ENCODE measurements at places on chromosomes 5 and 9. TPM values are rescaled to one million over a fixed set of nuclear protein-coding genes. Genes with fewer than 3 reads are reported as not detected.

Gene TUSC1
- 5.1 TPM for total RNA-seq

Gene HAVCR1
- total RNA-seq = 6.0 TPM

Gene C1QTNF3
- total RNA-seq = 2.1 TPM

Gene RABGAP1
- total RNA-seq = 55.7 TPM

Gene CCDC183
- 0.38 TPM for total RNA-seq

Gene IFNA2
- total RNA-seq = not detected

Gene ZDHHC11B
- 3.0 TPM for total RNA-seq

Gene ZNF454
- total RNA-seq = not detected

Gene SLC2A8
- 13.1 TPM for total RNA-seq

Gene F2RL1
- 122 TPM for total RNA-seq

Gene EIF4E1B
- not detected for total RNA-seq

Gene WNK2
- 85.7 TPM for total RNA-seq

Gene PCDHA3
- total RNA-seq = 0.10 TPM

Gene LPAR1
- total RNA-seq = 7.1 TPM

Gene C5orf52
- total RNA-seq = not detected

Gene PCDHB12
- total RNA-seq = 1.6 TPM

Gene COL15A1
- not detected for total RNA-seq

Gene GABRA6
- total RNA-seq = not detected

Gene C9orf153
- total RNA-seq = not detected

Gene THBS4
- 1.3 TPM for total RNA-seq

Gene IFNE
- total RNA-seq = 8.3 TPM

Gene KIF27
- 6.6 TPM for total RNA-seq

Gene FCN1
- total RNA-seq = not detected

Gene TMEM8B
- 2.5 TPM for total RNA-seq

Gene IL4
- not detected for total RNA-seq

Gene C5orf58
- total RNA-seq = not detected

Gene GCNT1
- 7.9 TPM for total RNA-seq
